Placental epithelial cell (primary cell): ENCODE measurements at places on chromosomes 13 and 19. TPM values are rescaled to one million over a fixed set of nuclear protein-coding genes. Genes with fewer than 3 reads are reported as not detected.

Gene ODAD3
- under 0.01 TPM in 1 of 2 replicates, not detected in the other for total RNA-seq

Gene SYCN
- not detected in 2 replicates for total RNA-seq

Gene ZIM2
- under 0.01 TPM in 1 of 2 replicates, not detected in the other for total RNA-seq

Gene FGF21
- 0.39 TPM in 1 of 2 replicates, not detected in the other for total RNA-seq

Gene ADGRE1
- total RNA-seq, result not detected in 2 replicates

Gene ZNF540
- total RNA-seq, result 0.65 and 1.6 TPM in 2 replicates

Gene CCDC8
- 13.7 and 28.7 TPM in 2 replicates for total RNA-seq

Gene VN1R4
- total RNA-seq, result not detected in 2 replicates

Gene KCNK6
- total RNA-seq, result 20.0 and 23.0 TPM in 2 replicates

Gene KCNRG
- 4.9 and 5.5 TPM in 2 replicates for total RNA-seq

Gene LRRC63
- total RNA-seq, result under 0.01 TPM in 1 of 2 replicates, not detected in the other

Gene DLEU7
- total RNA-seq, result not detected in 2 replicates

Gene ZNF541
- 2.7 and 7.5 TPM in 2 replicates for total RNA-seq

Gene HIF3A
- 22.1 and 116 TPM in 2 replicates for total RNA-seq

Gene DAND5
- 0.11 TPM in 1 of 2 replicates, not detected in the other for total RNA-seq

Gene OR4F17
- not detected in 2 replicates for total RNA-seq

Gene AZU1
- not detected in 2 replicates for total RNA-seq

Gene ZNF493
- total RNA-seq, result 19.1 and 33.4 TPM in 2 replicates

Gene KLK11
- not detected in 2 replicates for total RNA-seq

Gene TSSK6
- total RNA-seq, result 1.1 and 3.1 TPM in 2 replicates

Gene CTXN1
- 0.39 and 0.43 TPM in 2 replicates for total RNA-seq

Gene CYP4F11
- total RNA-seq, result not detected in 2 replicates

Gene ACP5
- total RNA-seq, result 0.79 and 2.1 TPM in 2 replicates

Gene KLK6
- total RNA-seq, result 0.39 and 1.6 TPM in 2 replicates

Gene C2CD4C
- total RNA-seq, result under 0.01 TPM in 2 replicates

Gene RXFP2
- total RNA-seq, result not detected in 2 replicates

Gene IL27RA
- 0.39 and 0.65 TPM in 2 replicates for total RNA-seq

Gene PPAN
- 20.4 and 31.2 TPM in 2 replicates for total RNA-seq

Gene STOML3
- not detected in 2 replicates for total RNA-seq

Gene FCGBP
- 0.22 and 0.79 TPM in 2 replicates for total RNA-seq

Gene ZNF568
- 9.4 and 14.1 TPM in 2 replicates for total RNA-seq
